A673 (cell line): ENCODE measurements at places on chromosomes 3 and 15.

- DNase-seq: no peak
These were observed 39.4 kb downstream of the UACA start for GRCh38 chr15:70723927-70724326.

DNA sequence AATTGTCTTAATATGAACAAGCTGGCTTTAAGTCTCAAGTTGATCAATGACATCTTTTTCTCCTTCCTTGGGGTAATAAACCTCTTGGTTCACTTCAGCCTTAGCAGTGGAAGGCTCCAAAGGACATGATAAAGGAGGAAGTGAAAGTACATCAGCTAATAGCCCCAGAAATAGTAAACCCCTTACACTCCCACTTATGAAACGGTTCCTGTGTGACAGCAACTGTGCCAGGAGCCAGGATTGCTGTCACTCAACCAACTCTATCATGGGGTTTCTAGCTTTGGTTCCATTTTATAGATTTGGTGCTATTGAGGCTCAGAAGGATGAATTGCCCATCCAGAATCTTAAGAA is 216.7 kb downstream of the ABHD5 start:
- DNase-seq: no peak

DNA sequence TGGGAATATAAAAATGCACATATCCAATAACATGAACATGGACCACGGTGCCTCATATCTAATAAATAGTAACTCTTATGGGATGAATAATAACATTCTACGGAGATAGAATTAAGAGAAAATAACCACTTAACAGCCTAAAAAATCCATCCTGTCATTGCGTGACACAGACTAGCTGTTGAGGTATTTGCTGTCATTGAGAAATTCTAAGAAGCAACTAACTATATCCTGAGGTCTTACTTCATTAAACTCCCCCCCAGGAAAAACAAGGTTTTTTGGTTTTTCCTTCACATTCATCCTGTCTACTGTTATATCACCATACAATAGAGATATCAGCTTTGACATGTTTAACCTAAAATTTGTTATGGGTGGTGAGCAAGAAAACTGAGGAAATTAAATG is 14.3 kb downstream of the CEP152 start:
- no peak for DNase-seq

- DNase-seq: no peak
These were observed 18.8 kb downstream of the ARHGEF3 start for GRCh38 chr3:56782906-56783305.

- DNase-seq: no peak
These were observed 138.8 kb downstream of the AKAP13 start for GRCh38 chr15:85518979-85519761.

DNA sequence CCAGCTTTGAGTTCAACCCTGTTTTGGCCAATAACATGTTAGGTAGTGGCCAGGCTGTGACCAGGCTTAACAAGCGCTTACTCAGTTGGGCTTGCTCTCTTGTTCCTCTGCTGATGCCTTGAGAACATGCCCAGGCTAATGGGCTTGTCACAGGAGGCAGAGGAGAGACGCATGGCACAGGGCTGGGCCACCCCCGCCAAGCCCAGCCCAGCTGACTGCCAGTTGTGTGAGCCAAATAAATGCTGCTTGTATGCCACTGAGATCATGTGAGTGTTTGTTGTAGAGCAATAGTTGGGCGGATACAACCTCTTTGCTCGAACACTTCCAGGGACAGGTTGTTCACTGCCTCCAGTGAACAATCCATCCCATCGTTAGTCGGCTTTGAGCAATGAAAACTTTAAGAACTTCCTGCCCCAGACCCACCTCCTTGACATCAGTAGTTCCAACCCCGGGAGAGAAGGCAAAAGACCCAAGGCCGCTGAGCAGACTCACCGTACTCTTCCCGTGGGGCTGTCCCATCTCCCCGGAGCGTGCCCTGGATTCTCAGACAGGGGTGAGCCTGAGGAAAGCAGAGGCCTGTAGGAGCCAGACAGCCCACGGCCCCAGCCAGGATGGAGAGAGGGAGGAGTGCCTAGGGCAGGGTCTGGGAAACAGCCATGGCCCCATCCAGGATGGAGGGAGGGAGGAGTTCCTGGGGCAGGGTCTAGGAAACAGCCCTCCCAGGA is 4.1 kb downstream of the PLA2G4F start:
- DNase-seq: no peak

DNA sequence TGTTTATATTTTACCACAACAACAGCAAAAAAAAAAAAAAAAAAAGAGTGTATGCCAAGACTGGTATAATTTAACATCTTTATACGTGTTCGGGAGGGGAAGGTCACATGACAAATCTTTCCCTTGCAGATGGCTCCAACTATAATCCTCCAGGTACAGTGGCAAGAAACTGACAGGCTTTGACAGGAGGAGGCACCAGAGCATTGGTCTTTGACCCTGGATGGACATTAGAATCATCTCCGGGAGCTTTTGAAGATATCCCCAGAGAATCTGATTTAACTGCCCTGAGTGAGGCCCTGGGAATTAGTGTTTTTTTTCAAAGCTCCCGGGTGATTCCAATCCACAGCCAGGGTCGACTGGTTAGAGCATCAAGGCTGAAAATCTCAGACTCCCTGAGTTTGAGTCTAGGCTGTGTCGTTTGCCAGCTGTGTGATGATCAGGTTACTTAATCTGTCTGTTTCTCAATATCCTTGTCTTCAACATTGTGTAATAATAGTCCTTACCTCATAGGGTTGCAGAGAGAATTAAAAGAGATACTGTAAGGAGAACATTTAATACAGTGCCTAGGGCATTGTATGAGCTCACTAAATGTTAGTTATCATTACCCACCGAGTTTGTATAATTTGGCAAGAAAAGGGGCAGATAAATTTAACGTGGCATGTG is 8.9 kb upstream of the SEMA5B start:
- DNase-seq: peak; percentile 35
